Lung (tissue), 17 donors: ENCODE measurements at places on chromosomes 5 and 9. TPM values are rescaled to one million over a fixed set of nuclear protein-coding genes. Genes with fewer than 3 reads are reported as not detected.

DNAH5 gene
- 3.1 TPM for polyA plus RNA-seq

LRRC19 gene
- 0.02 TPM for polyA plus RNA-seq

TMEM232 gene
- polyA plus RNA-seq = 3.4 TPM

LCN12 gene
- polyA plus RNA-seq = 2.4 TPM

IFNK gene
- polyA plus RNA-seq = not detected
